ENCODE measurements at places on chromosomes 2 and 18. TPM values are rescaled to one million over a fixed set of nuclear protein-coding genes. Genes with fewer than 3 reads are reported as not detected.

The TSGA10 gene
- 13.5 TPM for total RNA-seq

The CRYGC gene
- not detected for total RNA-seq

The HOXD1 gene
- 0.43 TPM for total RNA-seq

The NETO1 gene
- 13.1 TPM for total RNA-seq

The RHBDD1 gene
- 25.4 TPM for total RNA-seq

Data from motor neuron (in vitro differentiated cells).